ENCODE measurements at places on chromosomes 7 and 10.

DNA sequence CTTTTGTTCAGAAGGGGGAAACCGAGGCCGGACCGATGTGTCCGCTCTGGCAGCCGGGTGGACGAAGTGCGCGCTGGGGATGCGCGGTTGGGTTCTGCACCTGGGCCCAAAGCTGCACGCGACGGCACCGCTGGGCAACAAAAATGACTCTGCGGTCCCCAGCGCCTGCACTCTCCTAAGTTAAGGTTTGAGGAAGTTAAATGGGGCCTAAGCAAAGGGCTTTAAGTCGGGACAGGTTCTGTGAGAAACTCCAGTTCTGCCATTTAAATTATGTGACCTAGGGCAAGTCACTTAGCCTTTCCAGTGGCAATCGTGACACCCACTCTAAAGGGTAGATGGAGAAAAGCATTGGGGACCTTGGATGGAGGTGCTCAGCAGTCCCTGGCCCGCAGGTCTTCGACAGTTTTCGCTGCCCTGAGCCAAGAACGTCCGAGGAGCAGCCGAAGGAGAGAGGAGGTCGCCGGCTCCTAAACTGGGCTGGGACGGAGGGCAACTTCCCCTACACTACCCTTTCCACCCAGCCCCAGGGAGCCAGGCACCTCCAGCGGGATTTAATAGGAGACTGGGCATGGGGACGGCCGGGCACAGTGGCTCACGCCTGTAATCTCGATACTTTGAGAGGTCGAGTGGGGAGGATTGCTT, 534 bp upstream of the ACBD5 start:
- no peak for DNase-seq

GRCh38 chr10:22368402-22368801, 23.1 kb downstream of the SPAG6 start:
- DNase-seq, result no peak

GRCh38 chr10:48556065-48556464, 48.8 kb downstream of the ARHGAP22 start:
- DNase-seq, result no peak

DNA sequence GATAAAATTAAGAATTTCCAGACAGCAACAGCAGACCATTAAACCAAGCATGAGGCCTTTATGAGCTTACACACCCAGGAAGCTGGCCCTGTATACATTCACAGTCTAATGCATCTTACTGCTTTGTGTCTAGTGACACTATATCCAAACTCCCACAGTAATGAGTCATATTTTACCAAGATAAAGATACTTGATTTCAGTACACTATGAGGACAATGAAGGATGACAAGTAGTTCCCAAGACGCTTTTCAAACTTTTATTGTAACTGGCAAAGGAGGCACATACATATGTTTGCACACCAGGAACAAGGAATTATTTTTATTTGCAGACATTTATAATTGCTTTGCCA, 148.0 kb downstream of the TSPAN12 start:
- DNase-seq, result no peak

DNA sequence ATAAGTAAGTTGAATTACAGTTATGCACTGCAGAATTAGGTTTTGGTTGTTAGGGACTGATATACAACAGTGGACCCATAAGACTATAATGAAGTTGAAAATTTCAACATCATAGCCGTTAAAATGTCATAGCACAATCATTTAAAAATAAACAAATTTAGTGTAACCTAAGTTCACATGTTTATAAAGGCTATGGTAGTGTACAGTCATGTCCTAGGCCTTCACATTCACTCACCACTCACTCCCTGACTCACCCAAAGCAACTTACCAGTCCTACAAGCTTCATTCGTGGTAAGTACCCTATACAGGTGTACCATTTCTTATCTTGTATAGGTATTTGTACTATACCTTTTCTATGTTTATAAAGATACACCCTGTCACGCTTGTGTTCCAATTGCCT, 113.7 kb downstream of the RAB11FIP2 start:
- no peak for DNase-seq

DNA sequence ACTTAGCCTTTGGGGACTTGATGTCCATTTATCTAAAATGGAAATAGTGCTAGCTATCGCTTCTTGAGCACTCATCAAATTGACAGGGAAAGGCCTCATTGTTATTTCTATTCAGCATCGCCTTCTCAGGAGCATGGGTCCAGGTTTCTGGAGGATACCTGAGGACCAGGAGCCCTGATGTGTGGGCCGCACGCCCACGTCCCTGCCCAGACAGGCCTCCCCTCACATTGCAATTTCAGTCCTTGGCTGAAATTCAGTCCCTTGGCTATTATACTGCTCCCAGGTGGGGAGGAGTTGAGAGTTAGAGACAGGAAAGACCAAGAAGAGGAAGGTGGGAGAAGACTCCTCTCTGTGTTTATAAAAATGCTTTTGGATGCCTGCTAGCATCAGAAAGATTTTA, 38.9 kb downstream of the GPRIN2 start:
- DNase-seq, result no peak

GRCh38 chr10:113175756-113176651, 226.0 kb downstream of the TCF7L2 start:
- DNase-seq, result no peak

DNA sequence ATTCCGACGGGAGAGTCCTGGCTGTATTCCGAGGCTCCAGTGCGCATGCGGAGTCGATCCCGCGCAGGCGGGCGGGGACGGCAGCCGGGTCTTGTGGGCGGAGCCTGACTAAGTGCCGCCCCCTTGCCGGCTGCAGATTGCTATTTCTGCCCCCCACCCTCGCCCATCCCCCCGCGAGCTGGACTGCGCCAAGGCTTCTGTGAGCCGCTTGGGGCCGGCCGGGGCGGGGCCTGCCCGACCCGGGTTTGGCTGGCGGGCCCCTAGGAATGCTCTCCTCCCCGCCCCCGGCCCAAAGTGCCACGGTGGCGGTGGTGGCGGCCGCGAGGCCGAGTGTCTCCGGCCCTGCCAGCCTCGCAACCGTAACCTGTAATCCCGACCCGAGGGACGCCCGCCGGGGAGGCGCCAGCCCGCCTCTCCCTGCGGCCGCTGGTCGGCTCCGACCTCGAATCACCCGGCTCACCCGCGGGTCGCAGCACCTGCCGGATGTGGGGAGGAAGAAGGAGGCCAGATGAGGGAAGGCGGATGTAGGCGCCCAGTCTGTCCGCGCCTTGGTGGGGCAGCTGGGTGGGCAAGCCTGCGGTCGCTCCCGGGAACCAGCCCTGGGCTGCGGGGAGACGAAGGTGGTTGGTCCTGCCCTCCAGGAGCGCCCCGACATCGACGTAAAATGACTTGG, 702 bp upstream of the KAZALD1 start:
- peak; percentile 84 for DNase-seq

DNA sequence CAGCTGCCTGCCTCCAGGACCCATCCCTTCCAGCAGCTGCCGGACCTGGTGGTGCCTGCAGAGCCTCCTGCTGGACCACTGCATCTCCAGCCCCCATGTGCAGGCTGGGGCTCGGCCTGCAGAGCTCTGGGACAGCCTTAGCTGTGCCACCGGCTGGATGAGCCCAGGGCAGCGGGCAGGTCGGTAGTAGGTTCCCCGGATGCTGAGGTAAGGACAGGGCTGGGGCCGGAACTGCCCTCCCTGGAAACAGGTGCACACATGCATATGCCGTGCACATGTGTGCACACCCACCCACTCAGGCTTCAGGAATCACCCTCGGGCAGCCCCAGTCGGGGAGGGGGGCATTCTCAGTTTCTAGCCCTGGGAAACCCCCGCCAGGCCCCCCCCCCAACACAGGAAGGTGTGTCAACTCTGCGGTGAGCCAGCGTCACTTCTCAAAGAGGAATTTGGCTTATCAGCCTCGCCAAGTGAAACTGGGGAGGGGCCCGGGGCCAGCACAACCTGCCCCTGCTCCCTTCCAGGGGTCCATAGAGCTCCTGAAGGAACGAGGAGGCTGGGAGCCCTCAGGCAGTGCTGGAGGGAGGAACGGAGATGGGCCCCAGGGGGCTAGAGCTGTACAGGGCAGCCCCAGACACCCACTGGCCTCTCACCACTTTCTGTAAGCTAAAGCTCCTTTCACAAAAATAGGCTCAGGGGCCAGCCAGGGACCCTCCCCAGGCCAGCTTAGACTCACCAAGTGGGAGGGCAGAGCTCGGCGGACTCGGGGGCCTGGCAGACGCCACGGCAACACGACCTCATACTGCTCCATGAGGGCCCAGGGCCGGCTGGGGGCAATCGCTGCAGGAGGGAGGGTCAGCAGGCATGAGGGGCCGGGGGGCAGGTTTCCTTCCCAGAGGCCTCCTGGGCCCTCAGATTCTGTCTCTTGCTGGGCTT, 1.7 kb downstream of the ADAM8 start:
- no peak for DNase-seq

- DNase-seq, result no peak
Measured at GRCh38 chr10:50331486-50331885, 80.2 kb upstream of the ASAH2 start.

DNA sequence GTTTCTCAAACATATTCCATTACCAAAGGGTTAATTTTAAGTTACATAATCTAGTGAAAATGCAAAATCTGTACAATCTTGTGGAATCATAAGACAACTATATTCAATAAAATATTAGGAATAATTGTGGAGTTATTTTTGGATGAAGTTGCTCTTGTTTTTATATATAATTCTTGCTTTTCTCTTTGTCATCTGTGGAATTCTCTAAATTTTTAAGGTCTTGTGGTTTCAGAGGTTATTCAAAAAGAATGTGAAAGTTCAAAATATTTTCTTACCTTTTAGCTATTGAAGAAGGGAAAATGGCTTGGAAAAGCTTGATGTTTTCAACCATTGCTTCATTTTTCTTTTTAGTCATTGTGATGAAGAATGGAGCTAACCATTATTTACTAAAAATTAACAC, 552.1 kb downstream of the TFEC start:
- DNase-seq, result no peak

GRCh38 chr10:61606959-61607907, 55.5 kb upstream of the CABCOCO1 start:
- no peak for DNase-seq

DNA sequence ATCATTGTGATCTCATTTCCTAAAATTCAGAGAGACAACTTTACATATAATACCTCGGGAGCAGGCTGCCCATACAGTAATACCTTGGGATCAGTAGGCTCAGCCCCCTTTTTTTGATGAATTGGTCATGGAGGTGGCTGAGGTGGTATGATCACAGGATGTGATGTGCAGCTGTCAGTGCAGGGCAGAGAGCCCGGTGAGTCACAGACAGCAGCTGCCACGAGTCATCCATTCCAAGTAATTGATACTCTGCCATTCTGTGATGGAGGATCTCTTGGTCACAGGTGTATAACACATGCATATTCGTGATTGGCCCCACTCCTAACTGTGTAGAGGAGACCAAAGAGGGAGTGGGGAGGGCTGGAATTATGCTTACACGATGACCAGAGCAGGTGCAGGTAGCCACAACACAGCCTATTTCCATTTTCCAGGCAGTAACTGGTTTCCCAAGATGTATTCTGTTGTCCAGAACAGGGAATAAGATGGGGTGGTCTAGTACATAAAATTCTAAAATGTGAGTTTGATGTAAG, 14.1 kb downstream of the NRCAM start:
- DNase-seq, result no peak

DNA sequence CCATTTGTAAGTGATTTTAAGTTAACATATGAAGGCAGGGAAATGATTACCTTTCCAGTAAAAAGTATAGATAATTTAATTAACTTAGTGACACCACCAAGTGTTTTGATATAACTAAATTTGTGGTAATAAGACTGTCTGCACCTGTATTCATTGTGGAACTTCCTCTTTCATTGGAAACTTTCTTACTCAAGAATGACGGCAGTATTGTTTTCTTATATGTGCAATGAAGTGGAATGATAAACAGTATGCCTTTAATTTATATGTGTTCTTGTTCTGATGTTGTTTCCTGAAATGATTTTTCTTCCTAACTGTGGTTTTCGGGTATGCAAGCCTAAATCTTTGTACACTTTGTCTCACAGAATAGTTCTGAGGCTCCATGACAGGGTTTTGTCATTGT, 46.4 kb downstream of the CASD1 start:
- DNase-seq, result no peak

DNA sequence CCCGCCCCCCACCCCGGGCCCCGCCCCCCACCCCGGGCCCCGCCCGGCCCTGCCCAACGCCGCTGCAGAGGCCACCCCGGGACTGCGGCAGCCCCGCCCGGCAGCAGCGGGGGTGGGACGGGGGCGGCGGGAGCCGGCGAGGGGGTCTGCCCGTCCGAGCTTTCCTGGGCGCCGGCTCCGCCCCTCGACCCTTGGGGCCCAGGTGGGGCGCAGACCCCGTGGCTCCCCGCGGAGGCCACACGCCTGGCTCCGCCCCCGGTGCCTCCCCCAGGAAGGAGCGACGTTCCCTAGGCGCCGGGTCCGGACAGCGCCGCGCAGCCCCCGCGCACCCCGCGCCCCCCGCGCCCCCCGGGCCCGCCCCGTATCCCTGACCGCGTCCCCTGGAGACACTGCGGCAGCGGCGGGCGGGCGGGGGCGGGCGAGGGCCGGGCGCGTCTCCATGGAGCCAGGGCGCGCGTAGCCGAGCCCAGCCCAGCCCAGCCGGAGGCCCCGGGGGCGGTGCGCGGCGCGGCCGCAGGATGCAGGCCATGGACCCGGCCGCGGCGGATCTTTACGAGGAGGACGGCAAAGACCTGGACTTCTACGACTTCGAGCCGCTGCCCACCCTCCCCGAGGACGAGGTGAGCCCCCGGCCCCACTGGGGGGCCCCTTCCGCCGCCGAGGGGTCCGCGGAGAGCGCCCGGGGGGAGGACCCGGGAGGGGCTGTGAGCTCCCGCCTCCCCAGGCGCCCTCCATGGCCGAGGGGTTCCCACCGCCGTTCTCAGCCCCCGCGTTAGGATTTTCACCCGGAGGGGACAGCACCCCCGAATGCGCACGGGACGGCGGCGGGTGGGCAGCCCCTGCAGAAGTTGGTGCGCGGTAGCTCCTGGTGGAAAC, at the start of gene KNDC1:
Gene KNDC1, plus strand, starts transcription at position 270 of the 876 bp plus-strand sequence. Its CDS starts 249 bp downstream, at position 519.
- DNase-seq, result peak; percentile 23

Data from omental fat pad (tissue), 4 donors.